H7 (cell line): ENCODE measurements at places on chromosomes 7 and 10.

GRCh38 chr7:139118234-139118804 lies 8.8 kb upstream of the ZC3HAV1 start:
- no peak for DNase-seq

GRCh38 chr10:44991571-44991970 lies 9.2 kb upstream of the ZNF22 start:
- DNase-seq = no peak

- no peak for DNase-seq
Observed at GRCh38 chr7:22008087-22008486, 62.4 kb upstream of the CDCA7L start.

DNA sequence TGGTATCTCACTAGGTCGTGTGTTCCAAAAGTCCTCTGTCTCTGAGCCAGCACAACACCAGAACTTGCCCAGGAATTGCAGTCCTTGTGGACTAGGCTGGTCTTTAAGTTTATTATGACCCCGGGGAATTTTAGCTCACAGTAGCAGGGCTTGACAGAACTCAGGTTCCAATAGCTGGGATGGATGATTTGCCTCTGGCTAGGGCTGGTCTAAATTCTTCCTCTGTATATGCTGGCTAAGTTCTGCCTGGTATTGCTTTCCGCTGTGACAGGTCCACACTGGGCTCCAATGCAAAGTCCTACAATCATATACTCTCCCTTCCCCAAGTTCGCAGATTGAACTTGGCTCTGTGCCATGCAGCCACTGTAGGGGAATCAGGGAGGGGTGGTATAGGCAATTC lies 52.5 kb downstream of the FAS start:
- no peak for DNase-seq

DNA sequence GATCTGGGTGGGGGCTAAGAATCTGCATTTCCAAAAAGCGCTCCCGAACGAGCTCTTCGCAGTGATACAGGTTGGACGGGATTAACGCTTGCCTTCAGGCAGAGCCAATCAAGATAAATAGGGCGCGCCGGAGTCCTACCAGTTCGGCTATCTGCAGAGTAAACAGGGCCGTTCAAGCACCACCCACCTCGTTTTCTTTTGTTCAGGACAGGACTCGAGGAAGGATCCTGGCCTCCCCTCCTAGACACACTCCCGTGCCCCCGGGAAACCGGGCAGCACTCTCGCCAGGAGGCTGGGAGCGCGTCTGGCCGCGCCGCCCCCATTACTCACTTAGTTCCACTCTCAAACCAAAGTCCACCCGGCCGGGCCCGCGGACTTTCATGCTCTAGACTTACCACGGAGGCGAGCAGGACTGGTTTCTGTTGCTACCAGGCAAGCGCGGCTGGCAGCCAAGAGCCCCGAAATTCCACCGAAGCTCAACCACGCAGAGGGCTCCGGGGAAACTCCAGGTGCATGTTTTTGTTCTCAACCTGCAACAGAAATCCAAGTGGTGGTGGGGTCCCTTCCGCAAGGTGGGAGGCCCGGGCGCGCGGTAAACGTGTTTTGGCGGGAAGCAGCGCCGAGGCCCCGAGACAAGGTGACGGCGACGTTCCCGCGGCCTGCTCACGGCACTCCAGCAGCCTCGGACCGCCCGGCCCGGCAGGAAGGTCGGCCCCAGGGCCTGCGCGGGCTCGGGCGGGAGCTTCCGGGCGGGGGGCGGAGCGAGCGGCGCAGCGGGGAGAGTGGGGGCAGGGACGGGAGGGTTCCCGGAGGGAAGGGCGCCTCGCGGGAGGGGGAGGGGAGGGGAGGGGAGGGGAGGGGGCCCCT lies 12.7 kb downstream of the HNRNPF start:
- DNase-seq = peak; percentile 96

GRCh38 chr10:1603181-1603580 lies 134.1 kb downstream of the ADARB2 start:
- DNase-seq = no peak

- DNase-seq = peak; percentile 52
Observed at GRCh38 chr10:44205067-44205466, 179.8 kb downstream of the CXCL12 start.

- DNase-seq = no peak
Observed at GRCh38 chr10:63518690-63519288, 2.4 kb upstream of the REEP3 start.

DNA sequence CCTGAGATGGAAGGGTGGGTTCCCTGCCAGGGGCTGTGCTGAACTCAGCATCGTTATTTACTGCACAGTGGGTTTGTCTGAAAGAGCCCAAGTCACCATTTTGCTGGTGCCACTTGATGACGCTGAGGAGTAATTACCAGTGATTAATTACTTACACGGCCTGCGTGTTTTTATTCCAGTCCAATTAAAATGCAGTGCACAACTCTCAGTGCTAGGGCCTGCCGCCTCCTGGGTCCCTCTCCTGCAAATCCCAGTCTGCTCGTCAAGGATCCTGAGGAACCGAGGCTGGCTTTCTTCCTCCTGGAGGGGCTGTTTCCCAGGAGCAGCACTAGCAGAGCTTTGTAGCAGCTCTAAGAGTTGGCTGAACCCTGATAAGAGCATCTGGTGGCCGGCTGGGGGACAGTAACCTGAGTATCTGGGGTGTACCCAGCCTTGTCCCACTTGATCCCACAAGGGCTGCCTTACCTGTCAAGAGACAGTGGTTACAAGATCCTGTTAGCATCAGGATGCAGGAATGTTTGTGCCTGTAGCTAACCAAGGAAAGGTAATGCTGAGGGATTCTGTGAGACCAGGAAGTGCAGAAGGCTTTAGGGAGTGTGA lies 45.1 kb upstream of the LRRC4 start:
- DNase-seq = no peak

GRCh38 chr10:91185239-91185875 lies 35.1 kb upstream of the PCGF5 start:
- no peak for DNase-seq

- DNase-seq = no peak
Observed at GRCh38 chr10:69828144-69828870, 26.6 kb downstream of the COL13A1 start.

- DNase-seq = peak; percentile 26
Observed at GRCh38 chr10:131636841-131637724, 263.7 kb upstream of the PPP2R2D start.

DNA sequence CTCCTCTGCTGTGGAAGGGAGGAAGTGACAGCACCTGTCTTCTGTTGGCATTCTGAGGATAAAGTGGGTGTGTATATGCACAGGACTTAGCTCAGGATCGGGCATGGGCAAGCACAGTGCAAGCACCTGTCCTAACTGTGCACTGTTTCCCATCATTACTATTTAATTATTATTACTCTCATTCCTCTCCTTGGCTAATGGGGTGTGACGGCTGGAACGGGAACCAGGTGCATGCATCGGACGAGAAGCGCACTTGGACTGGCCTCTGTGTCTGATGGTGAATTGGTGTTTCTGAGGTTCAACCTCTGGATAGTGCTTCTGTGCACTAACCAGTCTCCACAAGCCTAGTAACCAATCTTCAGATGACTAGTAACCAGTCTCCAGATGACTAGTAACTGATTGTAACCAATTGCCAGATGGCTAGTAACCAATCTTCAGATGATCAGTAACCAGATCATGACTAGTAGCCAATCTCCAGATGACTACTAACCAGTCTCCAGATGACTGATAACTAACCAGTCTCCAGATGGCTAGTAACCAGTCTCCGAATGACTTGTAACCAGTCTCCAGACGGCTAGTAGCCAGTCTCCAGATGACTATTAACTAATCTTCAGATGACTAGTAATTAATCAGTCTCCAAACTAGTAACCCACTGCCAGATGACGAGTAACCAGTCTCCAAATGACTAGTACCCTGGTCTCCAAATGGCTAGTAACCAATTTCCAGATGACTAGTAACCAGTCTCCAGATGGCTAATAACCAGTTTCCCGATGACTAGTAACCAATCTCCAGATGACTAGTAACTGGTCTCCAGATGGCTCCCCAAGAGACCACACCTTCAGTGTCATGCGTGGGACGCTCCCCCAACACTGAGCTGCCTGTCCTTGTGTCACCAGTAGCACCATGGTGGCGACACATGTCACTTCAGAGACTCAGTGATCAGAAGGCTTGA lies 85.8 kb downstream of the PAXIP1 start:
- no peak for DNase-seq

GRCh38 chr7:114158275-114158674 lies 239.5 kb upstream of the PPP1R3A start:
- no peak for DNase-seq

GRCh38 chr10:60684091-60684490 lies 94.2 kb upstream of the CDK1 start:
- DNase-seq = no peak

DNA sequence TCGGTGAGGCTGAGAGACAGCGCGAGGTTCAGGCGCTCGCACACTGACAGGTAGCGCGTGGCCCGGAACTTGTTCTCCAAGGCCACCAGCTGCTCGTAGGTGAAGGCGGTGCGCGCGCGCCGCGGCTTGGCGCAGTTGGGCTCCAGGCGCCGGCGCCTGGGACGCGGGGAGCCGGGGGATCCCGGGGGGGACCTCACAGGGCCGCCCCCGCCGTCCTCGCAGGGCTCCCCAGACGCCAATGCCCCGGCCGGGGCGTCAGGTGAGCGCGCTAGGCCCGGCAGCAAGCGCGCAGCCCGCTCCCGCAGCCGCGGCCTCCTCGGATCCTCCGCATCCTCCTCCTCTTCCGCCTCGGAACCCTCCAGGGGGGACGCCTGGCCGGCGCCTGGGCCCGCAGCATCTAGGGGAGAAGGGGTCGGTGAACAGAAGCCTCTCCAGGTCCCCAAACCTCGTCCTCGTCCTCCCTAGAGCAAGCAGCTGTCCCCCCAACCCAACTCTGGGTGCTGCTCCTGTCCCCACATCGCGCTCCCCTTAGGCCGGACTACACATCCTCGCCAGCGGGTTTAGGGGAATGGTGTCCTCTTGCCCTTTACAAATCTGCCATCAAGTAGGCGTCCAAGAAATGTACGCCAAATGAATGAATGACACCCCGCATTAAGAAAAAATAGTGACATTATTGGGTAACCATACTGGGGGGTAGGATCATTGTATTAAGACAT lies 1.9 kb downstream of the NKX1-2 start:
- DNase-seq = peak; percentile 81

DNA sequence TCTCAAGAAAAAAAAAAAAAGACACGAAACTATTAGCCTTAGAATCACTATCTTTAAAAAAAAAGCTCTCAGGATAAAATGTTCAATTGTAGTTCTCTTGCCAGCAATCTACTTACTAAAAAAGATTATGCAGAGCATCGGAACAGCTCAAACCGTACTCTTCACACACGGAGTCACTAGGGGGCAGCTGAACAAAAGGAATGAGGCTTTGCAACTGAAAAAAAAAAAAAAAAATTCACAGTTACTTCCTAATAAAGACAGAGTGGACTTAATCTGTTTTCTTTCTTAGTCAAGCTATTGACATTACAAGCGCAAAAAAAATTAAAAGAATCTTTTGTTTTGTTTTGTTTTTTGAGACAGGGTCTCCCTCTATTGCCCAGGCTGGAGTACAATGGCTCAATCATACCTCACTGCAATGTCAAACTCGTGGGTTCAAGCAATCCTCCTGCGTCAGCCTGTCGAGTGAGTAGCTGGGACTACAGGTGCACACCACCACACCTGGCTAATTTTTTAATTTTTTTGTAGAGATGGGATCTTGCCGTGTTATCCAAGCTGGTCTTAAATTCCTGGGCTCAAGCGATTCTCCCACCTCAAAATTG lies 11.5 kb downstream of the PMS2 start:
- peak; percentile 41 for DNase-seq

DNA sequence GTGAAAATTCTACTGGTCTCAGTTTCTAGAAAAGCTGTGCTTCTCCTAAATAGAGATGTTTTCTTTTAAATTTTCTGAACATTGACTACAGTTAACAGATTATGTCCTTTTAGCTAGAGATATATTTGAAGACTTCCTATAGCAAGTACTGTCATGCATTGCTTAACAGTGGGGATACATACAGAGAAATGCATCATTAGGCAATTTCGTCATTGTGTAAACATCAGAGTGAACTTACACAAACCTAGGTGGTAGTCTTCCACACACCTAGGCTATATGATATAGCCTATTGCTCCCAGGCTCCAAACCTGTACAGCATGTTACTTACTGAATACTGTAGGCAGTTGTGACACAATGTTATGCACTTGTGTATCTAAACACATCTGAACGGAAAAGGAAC lies 28.5 kb downstream of the PIK3CG start:
- no peak for DNase-seq

- DNase-seq = no peak
Observed at GRCh38 chr7:151633516-151633812, 113.8 kb upstream of the RHEB start.

GRCh38 chr7:50807026-50807730 lies 24.5 kb upstream of the GRB10 start:
- DNase-seq = peak; percentile 36

DNA sequence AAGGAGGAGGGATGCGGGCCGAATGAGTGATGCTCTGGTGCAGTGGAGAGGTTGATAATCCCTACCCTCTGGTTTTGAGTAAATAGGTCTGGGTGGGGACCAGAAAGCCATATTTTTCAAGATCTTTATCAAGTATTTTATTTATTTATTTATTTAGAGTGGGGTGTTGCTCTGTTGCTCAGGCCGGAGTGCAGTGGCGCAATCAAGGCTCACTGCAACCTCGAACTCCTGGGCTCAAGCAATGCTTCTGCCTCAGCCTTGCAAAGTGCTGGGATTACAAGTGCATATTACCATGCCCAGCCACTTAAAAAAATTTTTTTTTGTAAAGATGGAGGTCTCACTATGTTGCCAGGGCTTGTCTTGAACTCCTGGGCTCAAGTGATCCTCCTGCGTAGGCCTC lies 21.6 kb downstream of the SVIL start:
- DNase-seq = no peak

DNA sequence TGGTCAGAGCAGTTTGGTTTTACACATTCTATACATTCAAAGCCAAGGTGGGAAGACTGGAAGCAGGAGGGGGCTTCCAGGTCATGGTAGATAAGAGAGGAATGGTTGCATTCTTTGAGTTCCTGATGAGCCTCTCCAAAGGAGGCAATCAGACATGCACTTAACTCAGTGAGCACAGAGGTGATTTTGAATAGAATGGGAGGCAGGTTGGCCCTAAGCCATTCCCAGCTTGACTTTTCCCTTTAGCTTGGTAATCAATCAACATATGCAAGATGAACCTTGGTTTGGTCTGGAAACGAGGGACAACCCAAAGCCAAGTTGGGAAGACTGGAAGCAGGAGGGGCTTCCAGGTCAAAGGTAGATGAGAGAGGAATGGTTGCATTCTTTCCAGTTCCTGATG lies 31.4 kb downstream of the TCERG1L start:
- DNase-seq = peak; percentile 18

- DNase-seq = peak; percentile 73
Observed at GRCh38 chr10:21516242-21517131, 9.0 kb downstream of the SKIDA1 start.

DNA sequence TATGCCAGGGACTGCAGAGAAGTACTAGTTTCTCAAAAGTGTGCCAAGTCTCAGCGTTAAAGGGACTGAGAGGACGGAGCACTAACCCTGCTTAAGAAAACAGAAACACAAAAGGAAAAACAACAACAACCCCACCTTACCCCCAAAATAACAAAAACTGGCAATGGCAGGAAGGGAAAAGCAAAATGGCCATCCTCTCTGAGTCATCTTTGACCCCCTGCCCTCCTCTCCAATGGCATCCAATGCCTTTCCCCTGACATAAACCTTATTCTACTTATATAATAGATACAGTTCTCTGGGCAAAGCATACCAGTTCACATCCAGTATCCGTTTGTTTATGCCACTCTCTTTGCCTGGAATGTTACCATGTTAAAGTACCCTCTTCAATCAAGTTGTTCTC lies 1.6 kb downstream of the POLR1F start:
- no peak for DNase-seq

- DNase-seq = no peak
Observed at GRCh38 chr10:24900888-24901685, 51.3 kb downstream of the PRTFDC1 start.
